ENCODE measurements at places on chromosomes 1 and 21.

- peak; percentile 86 for DNase-seq
Measured at GRCh38 chr1:220527279-220527907, 543 bp upstream of the MARK1 start.

- no peak for DNase-seq
Measured at GRCh38 chr1:116346943-116347673, 25.9 kb upstream of the ATP1A1 start.

GRCh38 chr1:84632673-84633434 lies 57.4 kb downstream of the SSX2IP start:
- DNase-seq, result no peak

DNA sequence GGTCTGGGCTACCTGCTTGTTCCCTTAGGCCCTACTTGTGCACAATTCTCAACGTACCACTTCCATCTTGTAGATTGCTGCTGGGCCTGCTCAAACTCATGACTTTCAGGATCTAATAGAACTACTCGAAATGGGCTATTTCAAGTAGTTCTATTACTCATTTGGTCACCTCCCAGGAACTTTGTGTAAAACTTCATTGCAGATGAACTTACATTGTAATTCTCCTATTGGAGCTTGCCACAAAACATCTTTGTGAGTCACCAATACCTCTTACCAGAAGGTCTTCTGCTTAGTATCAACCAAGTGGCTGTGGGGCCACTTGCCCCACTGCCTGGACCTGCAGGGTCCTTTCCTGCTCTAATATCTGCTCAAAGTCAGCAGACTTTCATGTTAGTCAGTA lies 10.7 kb upstream of the MYOCOS start:
- DNase-seq, result no peak

- DNase-seq, result no peak
Measured at GRCh38 chr1:9025449-9025848, 774 bp downstream of the SLC2A7 start.

DNA sequence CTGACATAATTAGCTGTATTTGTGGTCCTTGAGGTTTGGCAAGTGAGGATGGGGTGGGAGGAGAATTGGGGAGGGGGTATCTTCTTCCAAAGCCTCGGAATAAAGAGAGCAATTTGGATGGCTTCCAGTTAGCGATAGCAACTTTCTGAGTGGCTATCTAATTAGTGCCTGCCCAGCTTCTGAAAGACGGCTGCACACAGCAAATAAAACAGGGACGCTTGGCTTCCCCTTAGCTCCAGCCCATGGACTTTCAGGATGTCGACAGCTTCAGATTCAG lies 31.1 kb downstream of the KLHDC7A start:
- DNase-seq, result no peak

- no peak for DNase-seq
Measured at GRCh38 chr21:32795376-32795775, 23.8 kb upstream of the PAXBP1 start.

DNA sequence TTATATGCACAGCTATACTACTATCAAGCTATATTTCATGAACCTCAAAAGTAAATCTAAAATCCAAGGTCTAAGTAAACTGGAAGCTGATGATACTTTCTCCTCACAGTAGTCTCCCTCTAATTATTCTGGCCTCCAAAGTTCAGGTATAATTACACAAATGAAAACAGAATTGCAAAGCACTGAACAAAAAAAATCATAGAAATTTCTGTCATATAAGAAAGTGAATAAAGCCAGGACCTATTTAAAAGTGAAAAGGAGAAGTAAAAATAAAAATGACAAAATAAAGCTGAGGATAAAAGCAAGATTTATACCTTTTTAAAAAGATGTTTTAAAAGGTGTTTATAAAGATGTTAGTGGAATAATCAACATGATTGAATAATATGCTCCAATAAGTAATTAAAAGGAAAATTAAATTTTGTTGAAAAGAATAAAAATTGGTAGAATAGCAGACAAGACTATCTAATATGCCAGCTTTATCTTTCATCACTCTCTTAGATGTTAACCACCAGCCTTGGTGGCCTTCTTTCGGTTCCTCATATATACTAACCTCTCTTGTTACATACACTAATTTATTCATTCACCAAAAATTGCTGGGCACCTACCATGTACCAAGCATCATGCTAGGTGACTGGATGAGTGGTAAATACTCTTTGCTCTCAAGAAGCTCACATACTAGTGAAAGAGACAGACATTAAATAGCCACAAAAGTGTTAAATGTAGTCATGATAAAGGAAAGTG lies 25.1 kb downstream of the SHCBP1L start:
- no peak for DNase-seq

- DNase-seq, result peak; percentile 52
Measured at GRCh38 chr1:113835686-113836290, 23.5 kb upstream of the RSBN1 start.

DNA sequence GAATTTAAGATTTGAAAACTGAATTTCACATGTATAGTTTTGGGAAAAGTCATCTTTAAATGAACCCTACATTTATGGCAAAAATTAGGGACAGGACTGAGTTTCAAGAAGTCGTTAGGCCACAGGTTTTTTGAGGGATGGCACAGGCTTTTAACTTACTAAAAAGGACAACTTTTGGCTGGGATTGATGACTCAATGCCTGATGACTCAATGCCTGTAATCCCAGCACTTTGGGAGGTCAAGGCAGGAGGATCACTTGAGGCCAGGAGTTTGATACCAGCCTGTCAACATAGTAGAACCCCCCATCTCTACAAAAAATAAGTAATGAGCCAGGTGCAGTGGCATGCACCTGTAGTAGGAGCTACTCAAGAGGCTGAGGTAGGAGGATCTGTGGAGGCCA lies 15.9 kb downstream of the UCK2 start:
- no peak for DNase-seq
